Activated CD8-positive, alpha-beta T cell treated with anti-CD3 and anti-CD28 coated beads, Interleukin-2, amount 10 ng/mL, durations not matched to agents 7 days and 5 days (primary cell): ENCODE measurements at places on chromosomes 13 and 19. TPM values are rescaled to one million over a fixed set of nuclear protein-coding genes. Genes with fewer than 3 reads are reported as not detected.

Gene JOSD2
- total RNA-seq = 51.3 TPM

Gene ZSCAN4
- not detected for total RNA-seq

Gene GJB2
- total RNA-seq = 0.32 TPM

Gene MRPL57
- total RNA-seq = 24.0 TPM

Gene WDR88
- not detected for total RNA-seq

Gene WASF3
- not detected for total RNA-seq

GRCh38 chr19:14530005-14530348 is 583 bp downstream of the TECR start:
- peak overlapping the region; percentile 97 for H3K4me3 ChIP-seq
- H3K27me3 ChIP-seq = no peaks in the 10 kb centered on the region
- H3K36me3 ChIP-seq = peaks cover 15% of the 10 kb centered on the region
- H3K27ac ChIP-seq = peak overlapping the region; percentile 96
- H3K4me1 ChIP-seq = peaks cover 27% of the 10 kb centered on the region
- no peak for DNase-seq

GRCh38 chr19:49690656-49691242 is at the start of gene CPT1C:
Gene CPT1C (plus strand): TSS chr19:49691116. CDS start chr19:49692253, 1,137 bp downstream.
- peaks cover 41% of the 10 kb centered on the region for H3K4me1 ChIP-seq
- peak within 1 kb of the TSS; percentile 55 for H3K4me3 ChIP-seq
- peaks cover 18% of the 10 kb centered on the region for H3K36me3 ChIP-seq
- peak; percentile 47 for DNase-seq

DNA sequence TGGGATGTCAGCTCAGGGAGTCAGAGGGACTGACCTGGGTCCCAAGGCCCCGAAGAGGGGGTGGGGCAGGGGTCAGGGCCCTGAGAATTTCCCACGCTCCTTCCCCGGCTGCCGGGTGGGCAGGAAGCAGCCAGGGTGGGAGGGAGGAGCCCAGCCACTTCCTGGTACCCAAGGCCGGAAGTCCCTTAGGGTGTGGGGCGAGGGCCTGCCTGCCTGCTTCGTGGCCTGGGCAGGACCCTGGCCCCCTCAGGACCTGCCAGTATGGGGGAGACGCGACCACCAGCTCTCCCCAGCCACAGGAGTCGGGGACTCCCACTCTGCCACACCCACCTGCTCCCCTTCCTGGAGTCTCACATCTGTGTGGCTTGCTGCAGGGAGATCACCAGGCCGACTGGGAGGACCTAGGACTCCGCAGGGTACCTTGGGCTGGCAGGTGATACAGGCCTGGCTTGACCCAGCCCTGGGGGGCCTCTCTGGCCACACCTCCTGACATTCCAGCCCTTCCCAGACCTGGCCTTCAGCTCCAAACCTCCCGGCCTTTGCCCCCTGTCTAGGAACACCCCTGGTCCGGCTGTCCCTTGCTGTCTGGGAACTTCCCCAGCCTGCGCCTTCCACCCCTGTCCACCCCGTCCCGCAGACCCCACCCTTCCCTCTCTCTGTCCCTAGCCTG is 9.8 kb upstream of the CIRBP start:
- H3K4me1 ChIP-seq = peaks cover 68% of the 10 kb centered on the region
- H3K36me3 ChIP-seq = peaks cover 57% of the 10 kb centered on the region
- H3K27ac ChIP-seq = peak overlapping the region; percentile 92
- DNase-seq = peak; percentile 84

GRCh38 chr13:50700664-50701305 is 142.7 kb downstream of the DLEU7 start:
- no peaks in the 10 kb centered on the region for H3K4me1 ChIP-seq
- no peak for DNase-seq

GRCh38 chr13:40801255-40802217 is 12.1 kb downstream of the SLC25A15 start:
- no peak for DNase-seq
- peaks cover 29% of the 10 kb centered on the region for H3K36me3 ChIP-seq
- no peak overlapping the region for H3K4me3 ChIP-seq
- H3K27me3 ChIP-seq = no peaks in the 10 kb centered on the region
- H3K27ac ChIP-seq = no peak overlapping the region

DNA sequence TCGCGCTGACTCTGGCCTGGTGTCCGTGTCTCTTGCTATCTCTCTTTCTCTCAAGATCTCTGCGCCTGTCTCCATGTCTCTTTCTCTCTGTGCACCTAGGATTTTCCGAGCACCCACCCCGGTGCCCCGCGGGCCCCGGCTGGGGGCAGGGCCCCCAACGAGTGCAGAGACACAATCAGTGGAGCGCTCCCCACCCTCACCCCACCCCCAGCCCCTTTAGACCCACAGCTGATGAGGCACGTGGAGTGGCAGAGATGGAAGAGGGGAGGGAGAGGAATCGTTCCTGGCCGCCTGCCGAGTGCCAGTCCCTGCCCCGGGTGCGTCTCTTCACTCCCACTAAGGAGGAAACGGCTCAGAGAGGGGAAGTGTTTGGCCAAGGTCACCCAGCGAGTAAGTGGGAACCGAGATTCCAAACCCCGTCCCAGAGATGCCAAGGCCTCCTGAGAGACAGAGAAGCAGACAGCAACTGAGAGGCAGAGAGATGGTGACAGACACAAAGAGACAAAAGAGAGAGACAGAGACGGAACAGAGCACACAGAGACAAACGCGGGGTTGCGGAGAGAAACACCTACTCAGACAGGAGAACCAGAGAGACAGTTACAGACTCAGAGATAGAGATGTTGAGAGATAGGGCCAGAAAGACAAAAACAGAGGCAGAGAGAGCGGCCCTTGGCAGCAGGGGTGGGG is 626 bp upstream of the BCL3 start:
- H3K27me3 ChIP-seq = peaks cover 5% of the 10 kb centered on the region
- H3K4me1 ChIP-seq = peaks cover 59% of the 10 kb centered on the region
- peaks cover 32% of the 10 kb centered on the region for H3K36me3 ChIP-seq
- DNase-seq = no peak
- H3K27ac ChIP-seq = peak overlapping the region; percentile 91

- peaks cover 60% of the 10 kb centered on the region for H3K36me3 ChIP-seq
- no peak overlapping the region for H3K4me3 ChIP-seq
- H3K4me1 ChIP-seq = peaks cover 28% of the 10 kb centered on the region
- H3K27ac ChIP-seq = no peak overlapping the region
- no peak for DNase-seq
- peaks cover 2% of the 10 kb centered on the region for H3K27me3 ChIP-seq
Observed at GRCh38 chr19:45526143-45526542, 18.9 kb downstream of the VASP start.

GRCh38 chr13:31943591-31943990 is 88.0 kb upstream of the FRY start:
- H3K36me3 ChIP-seq = no peaks in the 10 kb centered on the region
- H3K4me3 ChIP-seq = no peak overlapping the region
- peaks cover 10% of the 10 kb centered on the region for H3K27me3 ChIP-seq
- DNase-seq = no peak
- H3K4me1 ChIP-seq = no peaks in the 10 kb centered on the region

DNA sequence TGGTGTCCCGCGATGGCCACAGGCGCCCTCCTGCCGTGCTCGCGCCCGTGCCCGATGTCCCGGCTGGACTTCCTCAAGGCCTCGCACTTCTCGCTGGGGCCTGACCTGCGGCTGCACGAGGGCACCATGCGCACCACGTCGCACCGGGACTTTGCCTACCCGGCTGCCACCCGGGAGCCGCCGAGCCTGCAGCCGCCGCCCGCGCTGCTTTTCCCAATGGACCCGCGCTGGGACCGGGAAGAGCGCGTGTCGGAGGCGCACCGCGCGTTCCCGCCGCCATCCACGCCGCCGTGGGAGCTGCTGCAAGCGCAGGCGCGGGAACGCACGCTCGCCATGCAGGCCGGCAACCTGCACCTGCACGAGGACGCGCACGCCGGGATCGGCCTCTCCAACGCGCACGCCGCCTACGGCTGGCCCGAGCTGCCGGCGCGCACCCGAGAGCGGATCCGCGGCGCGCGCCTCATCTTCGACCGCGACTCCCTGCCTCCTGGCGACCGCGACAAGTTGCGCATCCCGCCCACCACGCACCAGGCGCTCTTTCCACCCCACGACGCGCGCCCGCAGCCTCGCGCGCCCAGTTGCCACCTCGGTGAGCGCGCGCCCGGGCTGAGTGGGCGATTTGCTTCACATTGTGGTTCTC is 12.1 kb upstream of the PEX11G start:
- peak; percentile 65 for DNase-seq
- no peaks in the 10 kb centered on the region for H3K4me1 ChIP-seq
- peak overlapping the region; percentile 36 for H3K4me3 ChIP-seq
- H3K27me3 ChIP-seq = peaks cover 43% of the 10 kb centered on the region
- H3K27ac ChIP-seq = no peak overlapping the region

DNA sequence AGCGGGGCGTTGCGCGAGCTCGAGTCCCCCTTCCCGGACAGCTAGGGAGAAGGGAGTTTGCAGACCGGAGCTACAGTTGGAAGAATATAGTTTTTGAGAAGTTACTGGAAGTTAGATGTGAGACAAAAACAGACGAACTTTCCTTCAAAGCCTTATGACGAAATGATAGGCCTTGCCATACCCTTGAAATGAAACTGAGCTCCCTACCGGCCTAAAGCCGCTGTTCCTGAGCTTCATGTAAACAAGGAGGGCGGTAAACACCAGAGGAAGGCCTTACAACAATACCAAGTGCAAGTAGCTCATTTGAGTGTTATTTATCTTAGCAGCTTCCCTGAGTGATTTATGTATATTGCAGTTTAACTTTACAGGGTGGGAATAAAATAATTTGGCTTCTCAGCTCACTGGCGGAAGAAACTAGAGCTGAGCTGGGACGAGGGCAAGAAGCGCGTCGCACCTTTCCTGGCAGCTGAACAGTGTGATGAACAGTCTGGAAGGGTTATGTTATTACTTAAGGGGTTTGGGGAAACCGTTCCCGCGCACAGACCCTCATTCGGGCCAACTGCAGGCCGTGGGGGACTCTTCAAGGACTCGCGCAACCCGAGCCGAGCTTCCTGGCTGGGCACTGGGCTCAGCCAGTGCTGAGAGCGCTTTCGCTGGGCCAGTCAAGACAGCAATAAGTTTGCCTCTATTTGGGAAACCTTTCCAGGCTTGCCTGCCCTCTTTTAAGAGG is 111.2 kb downstream of the KCNRG start:
- peak overlapping the region; percentile 84 for H3K4me3 ChIP-seq
- H3K27me3 ChIP-seq = peaks cover 28% of the 10 kb centered on the region
- no peak for DNase-seq
- H3K4me1 ChIP-seq = peaks cover 69% of the 10 kb centered on the region
- H3K27ac ChIP-seq = peak overlapping the region; percentile 91

DNA sequence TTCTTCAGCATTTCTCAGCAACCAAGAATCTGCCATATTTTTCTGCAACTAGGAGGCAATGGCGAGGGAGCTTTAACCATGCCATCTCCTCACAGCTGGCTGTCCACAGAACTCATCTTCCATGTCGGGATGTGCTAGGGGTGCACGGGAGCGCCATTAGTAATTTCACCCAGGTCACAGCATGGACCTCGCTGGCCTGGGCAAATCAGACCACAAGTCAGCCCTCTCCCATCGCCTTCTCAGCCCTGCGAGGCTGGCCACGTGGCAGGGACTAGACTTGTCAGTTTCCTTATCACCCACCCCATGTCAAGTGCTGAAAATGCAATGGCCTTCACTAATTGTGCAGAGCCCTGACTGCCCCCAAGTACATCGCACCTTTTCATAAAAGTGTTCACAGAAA is 15.7 kb downstream of the COL4A1 start:
- H3K27ac ChIP-seq = no peak overlapping the region
- DNase-seq = no peak
- no peaks in the 10 kb centered on the region for H3K4me1 ChIP-seq
- H3K27me3 ChIP-seq = peaks cover 3% of the 10 kb centered on the region
- no peaks in the 10 kb centered on the region for H3K36me3 ChIP-seq

DNA sequence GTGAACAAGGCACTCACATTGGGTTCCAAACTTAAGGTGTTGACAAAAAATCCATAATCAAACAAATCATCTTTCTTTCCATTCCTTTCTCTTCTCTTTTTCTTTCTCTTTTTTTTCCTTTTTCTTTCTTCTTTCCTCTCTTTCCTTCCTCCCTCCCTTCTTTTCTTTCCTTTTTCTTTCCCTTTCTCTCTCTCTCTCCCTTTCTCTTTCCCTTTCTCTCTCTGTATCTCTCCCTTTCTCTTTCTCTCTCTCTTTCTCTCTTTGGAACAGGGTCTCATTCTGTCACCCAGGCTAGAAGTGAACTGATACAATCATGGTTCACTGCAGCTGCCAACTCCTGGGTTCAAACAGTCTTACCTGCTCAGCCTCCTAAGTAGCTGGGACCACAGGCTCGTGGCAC is 12.5 kb downstream of the C19orf18 start:
- no peaks in the 10 kb centered on the region for H3K4me1 ChIP-seq
- no peaks in the 10 kb centered on the region for H3K27me3 ChIP-seq
- H3K27ac ChIP-seq = no peak overlapping the region
- peaks cover 5% of the 10 kb centered on the region for H3K36me3 ChIP-seq
- no peak overlapping the region for H3K4me3 ChIP-seq
- DNase-seq = no peak

DNA sequence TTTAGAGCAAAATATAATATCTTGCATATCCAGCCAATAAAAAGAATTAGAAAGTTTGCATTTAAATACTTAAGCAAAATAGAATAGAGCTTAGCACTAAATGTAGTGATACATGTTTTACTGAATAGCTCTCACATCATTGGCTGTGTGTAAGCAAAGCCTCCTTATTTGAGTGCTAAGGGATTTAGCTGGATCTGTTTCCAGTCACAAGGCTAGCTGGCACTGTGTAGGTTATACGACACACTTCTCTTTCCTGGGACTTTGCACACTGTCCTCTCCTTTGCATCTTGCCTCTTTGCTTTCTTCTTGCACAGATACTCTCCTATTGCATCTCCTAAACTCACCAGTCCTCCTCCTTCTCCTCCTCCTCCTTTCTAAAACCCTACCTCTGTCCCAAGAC is 423.8 kb downstream of the KLF5 start:
- no peak for DNase-seq
- no peaks in the 10 kb centered on the region for H3K4me1 ChIP-seq
- H3K36me3 ChIP-seq = no peaks in the 10 kb centered on the region
- no peak overlapping the region for H3K27ac ChIP-seq
- H3K27me3 ChIP-seq = no peaks in the 10 kb centered on the region

GRCh38 chr13:97231118-97231828 is 9.1 kb downstream of the MBNL2 start:
- DNase-seq = no peak
- no peak overlapping the region for H3K4me3 ChIP-seq
- peaks cover 25% of the 10 kb centered on the region for H3K4me1 ChIP-seq
- H3K27me3 ChIP-seq = no peaks in the 10 kb centered on the region

DNA sequence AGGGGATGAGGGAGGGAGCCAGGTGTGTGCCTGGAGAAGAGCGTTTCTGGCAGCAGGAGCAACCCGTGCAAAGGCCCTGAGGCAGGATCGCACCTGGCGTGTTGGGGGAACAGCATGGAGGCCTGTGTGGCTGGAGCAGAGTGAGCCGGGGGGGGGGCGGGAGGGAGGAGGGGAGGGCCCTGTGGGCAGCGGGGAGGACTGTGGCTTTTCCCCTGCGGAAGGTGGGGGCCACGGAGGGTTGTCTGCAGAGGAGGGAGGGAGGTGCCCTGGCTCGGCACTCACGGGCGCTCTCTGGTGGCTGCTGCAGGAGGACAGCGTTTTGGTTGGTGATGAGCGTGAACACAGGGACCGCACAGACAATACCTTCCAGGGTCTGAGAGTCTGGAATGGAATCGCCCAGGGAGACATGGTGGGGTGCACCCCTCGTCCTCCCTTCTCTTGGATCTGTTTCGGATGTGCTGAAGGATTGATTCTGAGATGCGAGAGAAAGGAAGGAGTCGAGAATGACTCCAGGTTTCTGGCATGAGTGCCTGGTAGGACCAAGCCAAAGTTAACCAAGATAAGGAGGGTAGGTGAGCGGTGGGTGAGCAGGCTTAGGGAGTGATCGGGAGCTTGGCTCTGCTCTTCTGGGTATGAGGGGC is 6.5 kb downstream of the RAB11B start:
- no peaks in the 10 kb centered on the region for H3K27me3 ChIP-seq
- H3K36me3 ChIP-seq = peaks cover 9% of the 10 kb centered on the region
- peak; percentile 89 for DNase-seq
